Mesendoderm (in vitro differentiated cells): ENCODE measurements at places on chromosomes 13 and 19.

DNA sequence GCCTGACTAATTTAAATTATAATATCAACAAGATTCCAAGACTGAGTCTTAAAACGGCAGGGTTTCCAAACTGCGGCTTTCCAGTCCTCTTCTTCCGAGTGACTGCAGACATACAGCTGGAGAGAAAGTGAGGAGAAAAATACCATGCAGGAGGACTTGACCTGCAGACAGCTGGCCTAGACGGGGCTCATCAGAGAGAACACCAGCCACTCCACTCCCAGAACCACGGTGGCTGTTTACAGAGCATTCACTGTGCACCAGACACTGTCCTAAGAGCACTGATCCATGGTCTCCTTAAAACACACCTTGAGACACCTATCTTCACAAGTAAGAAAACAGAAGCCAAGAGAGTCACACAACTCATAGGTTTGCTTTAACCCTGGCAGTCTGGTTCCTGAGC, 152.7 kb downstream of the MIPEP start:
- no peak for DNase-seq

- DNase-seq = peak; percentile 64
Measured at GRCh38 chr19:49071860-49072547, 495 bp downstream of the KCNA7 start.

GRCh38 chr13:106374631-106375030, 160.8 kb downstream of the EFNB2 start:
- DNase-seq = no peak

DNA sequence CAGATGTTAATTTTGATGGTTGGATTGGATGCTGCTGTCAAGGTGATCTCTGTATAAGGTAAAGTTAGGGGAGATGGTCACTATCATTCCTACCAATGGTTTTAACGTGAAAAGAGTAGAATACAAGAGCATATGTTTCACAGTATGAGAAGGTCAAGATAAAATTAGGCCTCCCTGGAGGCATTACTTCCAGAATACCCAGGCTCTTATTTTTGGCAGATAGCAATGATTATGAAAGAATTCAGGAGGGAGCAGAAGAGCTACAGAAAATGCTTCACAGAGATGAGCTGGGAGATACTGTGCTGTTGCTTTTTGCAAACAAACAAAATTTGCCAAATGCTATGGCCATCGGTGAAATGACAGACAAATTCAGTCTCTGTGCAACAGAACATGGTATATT, 547.5 kb upstream of the SPRY2 start:
- DNase-seq = no peak

- no peak for DNase-seq
Measured at GRCh38 chr13:74886502-74886901, 595.5 kb downstream of the TBC1D4 start.

DNA sequence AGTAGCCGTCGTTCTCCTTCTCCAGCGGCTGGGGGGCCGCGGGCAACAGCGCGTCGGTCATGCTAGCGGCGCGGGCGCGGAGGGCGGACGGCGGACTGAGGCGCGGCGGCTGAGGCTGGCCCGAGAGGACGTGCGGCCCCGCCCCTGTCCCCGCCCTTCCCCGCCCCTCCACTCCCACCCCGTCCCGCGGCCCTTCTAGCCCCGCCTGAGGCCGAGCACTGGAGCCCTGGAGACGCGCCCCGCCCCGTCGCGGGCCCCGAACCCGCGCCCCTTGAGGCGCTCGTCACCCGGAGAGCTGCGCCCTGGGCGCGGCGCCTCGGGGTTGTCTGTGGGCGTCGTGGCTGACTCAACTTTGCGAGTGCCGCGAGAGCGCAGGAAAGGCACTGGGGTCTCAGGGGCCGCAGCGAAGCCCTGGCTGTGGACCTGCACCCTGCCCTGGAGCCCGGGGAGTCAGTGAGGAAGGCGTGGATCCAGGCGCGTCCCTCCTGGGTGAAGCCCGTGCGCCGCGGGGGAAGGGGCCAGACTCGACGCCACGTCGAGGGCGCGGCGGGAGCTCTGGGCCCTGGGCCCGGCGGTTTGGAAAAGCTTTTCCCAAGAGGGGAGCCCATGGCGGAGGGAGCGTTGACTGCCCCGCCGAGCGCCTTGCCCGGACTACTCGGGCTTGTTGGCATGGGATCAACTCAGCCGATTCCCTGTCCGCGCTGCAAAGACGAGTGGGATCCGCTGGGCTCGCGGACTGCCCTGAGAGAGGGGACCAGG, at the start of gene RHPN2:
Gene RHPN2 (minus strand): TSS at position 97 of the 759 bp plus-strand sequence. CDS start 36 bp downstream, at position 61.
- DNase-seq = peak; percentile 74

DNA sequence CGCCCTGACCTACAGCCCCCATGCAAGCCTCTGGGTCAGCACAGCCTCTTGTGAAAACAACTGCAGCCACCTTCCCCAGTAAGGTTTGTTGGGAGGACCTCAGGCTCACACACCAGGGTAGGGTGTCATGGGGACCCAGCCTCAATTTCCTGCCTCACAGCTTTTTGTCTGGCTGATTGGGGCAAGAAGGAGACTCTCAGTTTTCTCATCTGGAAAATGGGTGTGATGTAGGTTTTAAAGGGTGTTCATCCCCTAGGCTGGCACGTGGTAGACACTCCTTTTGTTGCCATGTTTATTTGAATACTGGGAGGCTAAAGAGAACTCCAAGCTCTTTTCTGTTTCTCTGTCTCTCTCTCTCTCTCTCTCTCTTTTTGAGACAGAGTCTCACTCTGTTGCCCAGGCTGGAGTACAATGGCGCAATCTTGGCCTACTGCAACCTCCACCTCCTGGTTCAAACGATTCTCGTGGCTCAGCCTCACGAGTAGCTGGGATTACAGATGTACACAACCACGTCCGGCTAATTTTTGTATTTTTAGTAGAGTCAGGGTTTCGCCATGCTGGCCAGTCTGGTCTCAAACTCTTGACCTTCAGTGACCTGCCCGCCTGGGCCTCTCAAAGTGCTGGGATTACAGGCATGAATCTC, 18.2 kb upstream of the PLAUR start:
- DNase-seq = no peak

DNA sequence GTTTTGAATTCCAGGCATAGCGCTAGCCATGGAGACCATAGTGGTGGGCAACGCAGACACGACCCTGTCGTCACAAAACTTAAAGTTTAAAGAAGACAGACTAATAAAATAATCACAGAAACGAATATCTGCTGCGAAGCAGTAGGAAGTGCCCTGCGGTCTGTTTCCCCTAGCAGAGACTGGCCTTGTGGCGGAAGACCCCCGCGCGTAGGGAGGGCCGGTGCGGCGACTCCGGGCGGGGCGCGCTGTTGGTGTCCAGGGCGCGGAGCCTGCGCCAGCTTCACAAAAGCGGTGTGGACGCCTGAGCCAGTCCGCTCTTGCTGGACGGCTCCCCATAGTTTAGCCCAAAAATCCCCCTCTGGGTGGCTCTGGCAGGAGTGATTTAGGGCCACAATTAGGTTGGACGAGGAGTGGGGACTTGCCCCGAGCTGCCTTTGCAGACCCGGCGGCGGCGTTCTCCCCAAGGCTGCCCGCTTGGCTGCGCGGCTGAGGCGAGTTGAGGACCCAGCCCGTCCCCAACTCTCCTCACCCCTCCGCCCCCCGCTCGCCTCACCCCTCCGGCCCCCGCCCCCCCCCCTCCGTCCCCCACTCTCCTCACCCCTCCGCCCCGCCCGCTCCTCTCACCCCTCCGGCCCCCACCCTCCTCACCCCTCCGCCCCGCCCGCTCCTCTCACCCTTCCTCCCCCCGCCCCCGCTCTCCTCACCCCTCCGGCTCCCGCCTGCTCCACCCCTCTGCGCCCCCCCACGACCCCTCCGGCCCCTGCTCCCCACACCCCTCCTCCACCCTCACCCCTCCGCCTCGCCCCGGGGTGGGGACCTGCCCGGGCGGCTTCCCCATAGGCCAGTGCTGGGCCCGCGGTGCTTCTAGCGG, 14.2 kb upstream of the LATS2 start:
- DNase-seq = peak; percentile 67

DNA sequence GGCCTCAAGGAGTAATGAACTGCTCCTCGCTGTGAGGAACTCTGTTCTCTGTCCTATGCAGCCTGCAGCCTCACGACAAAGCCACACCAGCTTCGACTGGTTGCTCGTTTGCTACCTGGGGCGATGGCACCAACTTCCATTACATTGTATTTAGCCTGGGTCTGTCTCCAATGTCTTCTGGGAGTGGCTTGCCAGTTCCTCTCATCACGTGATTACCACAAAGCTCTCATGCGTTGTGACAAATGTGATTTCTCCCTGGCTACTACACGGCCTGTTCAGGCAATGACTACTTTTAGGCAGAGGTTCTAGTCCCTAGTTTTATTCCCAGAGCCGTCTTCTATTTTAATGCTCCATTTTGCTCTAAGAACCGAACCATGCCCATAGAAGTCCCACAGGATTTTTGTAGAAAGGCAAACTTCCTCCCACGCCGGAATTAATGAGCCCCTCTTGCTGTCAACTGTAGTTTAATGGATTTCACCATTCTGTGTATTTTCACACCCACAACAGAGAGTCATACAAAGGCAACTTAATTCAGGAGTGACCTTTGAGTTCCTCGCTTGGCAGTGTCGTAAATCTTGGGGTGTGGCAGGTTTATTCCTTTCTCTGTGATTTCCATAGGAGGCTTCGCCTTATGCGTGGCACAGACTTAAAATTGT, 351.9 kb downstream of the EFNB2 start:
- DNase-seq = no peak

- no peak for DNase-seq
Measured at GRCh38 chr13:26025196-26025595, 26.6 kb downstream of the SHISA2 start.

DNA sequence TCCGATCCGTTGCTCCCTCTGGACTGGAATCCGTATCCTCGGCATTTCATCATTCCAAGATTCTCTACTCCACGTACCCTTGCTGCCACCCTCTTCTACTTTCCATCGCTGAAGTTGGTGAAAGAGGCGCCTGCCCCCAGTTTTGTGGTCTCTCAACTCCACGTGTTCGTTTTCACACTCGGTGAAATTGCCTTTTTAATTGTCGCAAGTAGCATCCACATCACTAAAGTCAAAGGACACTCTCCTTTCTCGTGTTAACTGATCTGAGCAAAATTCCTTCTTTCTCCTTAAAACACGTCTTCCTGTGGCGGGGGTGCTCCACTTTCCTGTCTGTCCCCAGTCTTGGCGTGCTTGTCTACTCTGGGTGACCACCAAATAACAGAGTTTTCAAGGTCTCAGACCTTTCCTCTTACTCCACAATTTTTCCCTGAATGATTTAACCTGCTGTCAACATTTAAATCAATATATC, 1.1 kb upstream of the TMTC4 start:
- peak; percentile 7 for DNase-seq

- no peak for DNase-seq
Measured at GRCh38 chr13:67299072-67299635, 69.0 kb upstream of the PCDH9 start.

- no peak for DNase-seq
Measured at GRCh38 chr19:15562861-15563260, 52.2 kb upstream of the CYP4F8 start.

DNA sequence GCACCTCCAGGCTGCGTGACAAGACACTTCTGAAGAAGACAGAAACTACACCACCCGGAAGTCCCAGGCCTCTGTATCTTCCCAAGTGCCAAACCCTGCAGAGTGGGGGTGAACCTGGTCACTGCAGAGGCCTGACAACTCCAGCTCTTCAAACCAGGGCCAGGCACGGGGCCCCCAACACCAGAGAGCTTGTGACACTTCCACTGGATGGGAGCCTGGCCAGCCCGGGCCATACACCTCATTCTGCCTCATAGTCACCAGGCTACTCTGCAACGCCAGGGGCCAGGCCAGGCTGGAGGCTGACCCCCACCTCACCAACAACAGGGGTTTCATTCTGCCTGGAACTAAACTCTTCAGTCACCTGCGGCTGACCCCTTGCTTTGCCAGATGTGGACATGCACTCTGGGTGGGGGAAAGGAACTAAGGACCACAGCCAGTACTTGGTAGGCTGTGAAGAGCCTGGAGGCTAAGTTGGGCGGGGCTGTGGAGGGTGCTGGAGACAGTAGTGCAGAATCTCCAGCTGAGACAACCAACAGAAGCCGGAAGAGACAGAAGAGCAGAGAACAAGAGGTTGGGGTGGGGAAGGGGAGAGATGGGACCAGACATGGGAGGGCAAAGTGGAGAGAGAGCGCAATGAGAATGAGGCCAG, 23.0 kb downstream of the TUBA3C start:
- no peak for DNase-seq

DNA sequence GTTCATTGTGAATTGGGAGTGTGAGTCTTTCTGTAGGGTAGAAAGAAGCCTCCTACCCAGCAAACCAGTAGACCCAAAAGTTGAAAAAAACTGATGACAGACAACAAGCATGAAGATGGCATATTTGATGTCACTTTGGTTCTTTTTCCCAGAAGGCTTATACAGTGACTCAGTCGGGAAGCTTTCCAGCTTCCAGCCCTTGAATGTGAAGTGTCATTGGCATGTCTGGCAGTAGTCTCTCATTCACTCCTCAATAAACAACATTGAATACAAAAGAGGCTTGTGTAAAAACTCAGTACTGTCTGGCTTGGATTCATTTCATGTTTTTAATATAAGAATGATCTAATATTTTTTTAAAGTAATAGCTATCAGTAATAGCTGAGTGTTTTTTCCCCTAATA, 68.7 kb downstream of the IPO5 start:
- peak; percentile 50 for DNase-seq

- no peak for DNase-seq
Measured at GRCh38 chr13:20446900-20447299, 78.8 kb downstream of the CRYL1 start.

- peak; percentile 39 for DNase-seq
Measured at GRCh38 chr13:68369739-68370138, 1139.6 kb upstream of the PCDH9 start.

GRCh38 chr13:44971656-44972595, 17.3 kb downstream of the NUFIP1 start:
- no peak for DNase-seq

GRCh38 chr13:45109102-45109720, 11.1 kb upstream of the GTF2F2 start:
- no peak for DNase-seq

DNA sequence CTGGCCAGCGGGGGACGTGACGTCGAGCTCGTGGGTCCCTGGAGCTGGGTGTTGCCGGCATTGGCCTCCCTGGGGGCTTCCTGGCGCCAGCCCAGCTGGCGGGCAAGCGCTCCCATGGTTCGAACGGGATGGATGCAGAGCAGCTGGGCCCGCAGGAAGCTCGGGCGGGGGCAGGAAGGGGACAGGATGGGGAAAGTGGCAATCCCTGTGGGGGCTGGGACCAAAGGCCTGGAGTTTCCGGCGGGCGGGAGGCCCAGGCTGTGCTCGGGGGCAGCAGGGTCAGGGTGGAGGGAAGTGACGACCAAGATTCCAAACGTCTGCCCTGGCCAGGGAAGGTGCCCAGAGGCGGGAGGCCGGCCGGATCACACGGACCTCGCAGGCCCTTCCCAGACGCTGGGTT, 19.3 kb downstream of the PALM start:
- DNase-seq = no peak

GRCh38 chr13:44031555-44031954, 151.9 kb downstream of the LACC1 start:
- DNase-seq = peak; percentile 52

- no peak for DNase-seq
Measured at GRCh38 chr13:75657111-75657510, 21.0 kb downstream of the LMO7 start.

DNA sequence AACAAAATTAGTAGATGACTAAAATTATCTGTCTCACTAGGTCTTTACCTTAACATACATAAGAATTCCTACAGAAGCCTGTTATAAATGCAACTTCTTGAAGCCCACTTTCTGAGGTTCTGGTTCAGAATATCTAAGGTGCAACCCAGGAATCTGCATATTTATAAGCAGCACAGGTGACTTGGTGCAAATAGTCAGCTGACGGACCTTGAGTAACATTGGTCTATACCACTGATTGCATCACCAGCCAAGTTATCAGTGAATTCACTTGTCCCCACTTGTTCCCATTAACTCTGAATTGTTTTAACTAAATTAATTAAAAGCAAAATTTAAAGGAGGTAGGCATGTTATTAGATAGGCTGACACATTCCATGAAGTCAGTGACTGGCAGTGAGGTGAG, 109.9 kb downstream of the FRY start:
- DNase-seq = no peak
